Muscle of leg (tissue), 16 donors: ENCODE measurements at places on chromosomes 11 and 22. TPM values are rescaled to one million over a fixed set of nuclear protein-coding genes. Genes with fewer than 3 reads are reported as not detected.

Gene DEUP1
- 0.04 TPM for total RNA-seq

Gene FLRT1
- 1.2 TPM for total RNA-seq

Gene ZDHHC8
- 13.7 TPM for total RNA-seq

Gene CDC45
- 6.1 TPM for total RNA-seq

Gene TPBGL
- total RNA-seq, result not detected

Gene MYRF
- 0.49 TPM for total RNA-seq

Gene VPREB1
- total RNA-seq, result 0.18 TPM

Gene STK33
- total RNA-seq, result 3.8 TPM

Gene MS4A4A
- total RNA-seq, result 10.3 TPM

Gene ROM1
- 3.3 TPM for total RNA-seq

Gene MICAL3
- 21.9 TPM for total RNA-seq
